Psoas muscle (tissue), 8 donors: ENCODE measurements at places on chromosomes 7 and 10. TPM values are rescaled to one million over a fixed set of nuclear protein-coding genes. Genes with fewer than 3 reads are reported as not detected.

MMD2 gene
- not detected for total RNA-seq

KMT2C gene
- 57.6 TPM for total RNA-seq

ADCY1 gene
- 2.2 TPM for total RNA-seq

TMEM196 gene
- not detected for total RNA-seq

SDK1 gene
- 1.3 TPM for total RNA-seq

DNA sequence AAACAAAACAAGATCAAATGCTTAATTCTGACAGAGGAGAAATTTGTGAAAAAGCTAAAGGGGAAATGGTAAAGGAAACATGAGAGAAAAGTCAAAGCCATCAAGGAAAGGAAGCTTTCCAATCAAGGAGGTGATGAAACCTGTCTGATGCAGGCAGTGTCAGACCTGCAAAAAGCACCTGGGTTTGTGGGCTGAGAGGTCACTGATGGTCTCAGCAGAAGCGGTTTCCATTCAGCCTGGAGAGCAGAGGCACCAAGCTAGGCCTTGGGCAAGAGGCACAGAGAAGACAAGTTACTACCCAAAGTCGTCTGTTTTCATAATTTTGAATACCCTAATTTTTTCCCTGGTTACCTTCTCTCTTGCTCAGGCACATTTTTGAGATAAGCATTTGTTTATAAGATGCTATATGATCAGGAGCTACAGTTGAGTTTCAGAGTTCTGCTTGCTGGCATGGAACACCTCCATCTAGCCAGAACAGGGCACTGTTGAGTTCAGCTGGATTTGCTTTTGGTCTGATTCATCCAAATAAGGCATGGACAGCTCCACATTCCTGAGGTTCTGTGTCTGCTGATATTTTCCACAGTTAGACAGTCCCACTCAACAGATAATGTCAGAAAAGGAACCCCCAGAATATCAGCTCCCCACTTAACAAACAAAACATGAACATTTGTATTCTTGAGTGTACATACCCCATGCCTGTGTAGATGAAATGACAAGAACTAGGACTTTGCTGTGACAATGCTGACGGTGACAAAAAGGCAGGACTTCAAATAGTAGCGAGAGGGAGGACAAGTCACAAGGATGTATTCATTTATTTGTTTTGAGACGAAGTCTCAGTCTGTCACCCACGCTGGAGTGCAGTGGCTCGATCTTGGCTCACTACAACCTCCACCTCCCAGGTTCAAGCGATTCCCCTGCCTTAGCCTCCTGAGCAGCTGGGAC, 4.9 kb upstream of the PPIA start:
- DNase-seq: no peak

GRCh38 chr10:74825371-74826141, 844 bp upstream of the KAT6B start:
- no peak for DNase-seq

DNA sequence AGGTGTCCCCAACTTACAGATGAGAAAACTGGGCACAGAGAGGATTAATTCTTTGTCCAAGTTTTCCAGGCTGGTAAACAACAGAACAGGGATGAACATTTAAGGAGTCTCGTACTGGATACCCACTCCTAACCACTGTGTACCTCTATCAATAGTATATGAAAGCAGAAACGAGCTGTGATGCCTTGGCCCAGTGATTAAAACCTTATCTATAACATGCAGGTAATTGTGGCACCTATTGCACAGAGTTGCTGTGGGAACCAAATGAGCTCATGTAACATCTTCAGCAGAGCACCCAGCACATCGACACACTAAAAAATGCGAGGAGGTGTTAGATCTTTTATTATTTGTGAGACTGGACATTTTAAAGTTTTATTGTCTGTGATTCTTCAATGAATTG, 1.6 kb downstream of the TMEM273 start:
- DNase-seq: no peak

GRCh38 chr7:467393-467828, 52.2 kb downstream of the PDGFA start:
- DNase-seq: no peak

DNA sequence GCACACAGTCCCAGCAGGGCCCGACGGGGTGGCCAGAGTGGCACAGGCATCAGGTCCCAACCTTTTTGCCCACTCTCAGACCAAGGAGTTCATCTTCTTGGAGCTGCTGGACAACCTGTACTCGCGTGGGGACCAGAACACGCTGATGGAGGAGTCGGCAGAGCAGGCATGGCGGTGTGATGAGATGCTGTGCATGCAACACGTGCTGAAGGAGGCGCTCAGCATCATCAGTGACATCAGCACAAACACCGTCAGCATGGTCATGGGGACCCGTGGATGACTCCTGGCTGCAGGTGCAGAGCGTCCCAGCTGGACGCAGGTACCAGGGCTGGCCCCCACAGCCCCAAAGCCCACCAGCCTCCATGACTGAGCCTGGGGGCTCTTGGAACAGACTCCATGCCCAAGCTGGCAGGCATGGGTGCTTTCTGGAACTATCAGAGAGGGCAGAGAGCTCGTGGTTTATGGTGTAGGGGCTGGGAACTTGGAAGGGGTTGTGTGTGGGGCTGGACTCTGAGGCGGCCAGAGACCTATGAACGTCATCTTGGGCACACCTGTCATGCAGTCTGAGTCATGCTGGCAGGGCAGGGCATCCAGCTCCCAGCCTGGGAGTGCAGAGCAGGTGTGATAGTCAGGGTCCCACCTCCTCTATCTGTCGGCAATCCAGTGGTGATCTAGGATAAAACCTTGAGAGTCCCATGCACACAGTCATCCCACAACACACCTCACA, 8.2 kb upstream of the MTPAP start:
- no peak for DNase-seq

DNA sequence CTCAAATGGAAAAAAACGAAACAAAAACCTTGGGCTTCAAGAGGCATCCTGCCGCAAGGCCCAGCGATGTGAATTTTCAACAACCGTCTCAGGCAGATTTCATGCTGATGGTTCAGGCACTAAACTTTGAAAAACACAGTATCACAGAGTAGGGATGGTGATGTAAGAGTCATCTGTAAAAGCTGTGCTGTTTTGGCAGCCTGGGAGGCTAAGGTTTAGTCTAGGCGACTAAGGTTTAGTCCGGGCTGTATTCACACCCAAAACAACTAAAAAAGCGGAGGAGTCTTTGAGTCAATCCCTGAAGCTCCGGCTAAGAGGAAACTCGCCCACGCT, 420 bp upstream of the MINPP1 start:
- no peak for DNase-seq

DNA sequence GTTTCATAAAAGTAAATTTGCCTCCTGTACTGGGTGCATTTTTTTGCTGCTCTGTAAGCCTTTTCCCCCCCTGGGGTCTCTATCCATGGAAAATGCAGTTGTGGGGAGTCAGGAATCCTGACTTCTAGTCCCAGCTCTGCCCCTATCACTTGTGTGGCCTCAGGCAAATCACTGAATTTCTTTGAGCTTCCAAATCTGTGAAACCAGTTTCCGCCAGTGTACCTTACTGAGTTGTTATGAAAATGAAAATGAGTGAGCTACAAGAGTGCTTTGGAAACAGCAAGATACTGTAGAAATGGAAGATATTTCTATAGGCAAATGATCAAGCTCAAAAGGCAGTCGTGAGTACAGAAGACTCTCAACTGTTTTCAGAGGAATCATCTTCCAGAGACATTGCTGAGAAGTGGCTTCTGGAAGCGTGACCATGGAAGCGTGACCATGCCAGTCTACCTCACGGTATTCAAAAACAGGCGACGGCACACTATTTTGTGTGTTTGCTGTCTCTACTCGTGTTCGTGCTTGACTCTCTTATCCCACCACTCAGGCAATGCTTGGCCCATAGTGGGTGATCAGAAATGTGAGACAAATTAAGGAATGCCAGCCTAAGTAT, 107.4 kb downstream of the ATXN7L1 start:
- no peak for DNase-seq

GRCh38 chr7:148153616-148154284, 436.8 kb upstream of the C7orf33 start:
- no peak for DNase-seq

- DNase-seq: no peak
These were observed 8.3 kb upstream of the PPP1R35 start for GRCh38 chr7:100444311-100445278.

DNA sequence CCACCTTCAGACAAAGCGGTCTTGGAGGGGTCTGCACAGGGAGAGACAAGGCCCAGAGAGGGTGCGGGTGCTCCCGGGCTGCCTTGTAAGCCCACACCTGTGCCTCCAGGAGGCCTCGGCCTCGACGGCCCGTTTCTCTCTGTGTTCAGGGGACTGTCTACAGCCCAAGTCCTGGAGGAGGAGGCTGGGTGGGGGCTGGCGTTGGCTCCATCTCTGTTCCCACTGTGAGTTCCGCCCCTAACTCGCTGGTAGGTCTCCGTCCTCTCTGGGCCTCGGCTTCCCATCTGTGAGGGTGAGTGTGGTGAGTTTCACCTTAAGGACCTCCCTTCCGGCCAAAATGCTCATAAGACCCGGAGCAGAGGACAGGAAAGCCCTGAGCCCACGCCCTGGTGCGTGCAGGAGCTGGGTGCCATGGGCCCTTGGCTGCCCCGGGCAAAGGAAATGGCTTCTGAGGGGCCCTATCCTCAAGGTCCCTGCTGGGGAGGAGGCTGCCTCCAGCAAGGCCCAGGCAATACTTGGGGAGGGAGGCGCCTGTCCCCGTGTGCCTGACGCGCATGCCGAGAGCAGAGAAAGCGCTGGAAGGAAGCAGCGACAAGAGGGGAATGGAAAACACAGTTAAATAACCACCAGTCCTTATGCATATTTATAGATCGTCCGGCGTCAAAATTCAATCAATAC, 276.8 kb downstream of the ELFN1 start:
- DNase-seq: peak; percentile 42
